CD8-positive, alpha-beta memory T cell (primary cell): ENCODE measurements at places on chromosomes 6 and 20.
A peak's percentile ranks its signal among the peaks of the same experiment; 100 is the strongest.

DNA sequence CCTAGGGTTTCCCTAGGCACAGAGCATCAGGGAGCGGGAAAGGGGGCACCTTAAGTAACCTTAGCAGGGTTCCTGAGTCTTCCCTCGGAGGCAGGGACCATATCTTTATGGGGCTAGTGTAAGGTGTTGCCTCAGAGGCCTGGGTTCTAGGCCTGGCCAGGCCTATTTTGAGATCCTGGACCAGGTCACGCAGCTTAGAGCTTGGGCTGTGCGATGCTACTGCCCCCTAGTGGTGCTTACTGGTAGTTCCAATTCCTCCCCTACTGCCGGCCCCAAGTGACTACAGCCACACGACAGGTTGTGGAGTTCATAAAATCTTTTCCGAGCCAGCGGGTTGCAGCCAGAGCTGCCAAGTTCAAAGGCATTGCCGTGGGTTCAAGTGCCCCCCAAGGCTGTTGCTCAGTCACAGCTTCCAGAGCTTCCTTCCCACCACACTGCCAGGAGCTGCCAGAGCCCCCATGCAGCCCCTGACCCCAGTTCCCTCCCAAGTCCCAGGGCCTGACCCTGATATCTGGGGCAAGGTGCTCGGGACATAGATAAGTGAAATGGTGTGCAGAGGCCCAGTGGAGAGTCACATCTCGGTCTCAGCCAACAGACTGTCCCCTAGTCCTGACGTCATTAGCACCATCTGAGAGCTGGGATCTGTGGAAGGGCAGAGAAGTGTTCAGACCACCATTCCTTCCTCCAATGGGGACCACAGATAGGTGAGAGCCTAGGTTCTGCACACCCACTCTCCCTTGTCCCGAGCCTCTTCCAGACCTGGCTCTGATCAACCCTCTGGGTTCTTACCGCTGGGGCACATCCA lies 3.3 kb downstream of the LRRC73 start:
- peak; percentile 73 for DNase-seq

GRCh38 chr6:151147118-151147832 lies 92.5 kb upstream of the AKAP12 start:
- no peak for DNase-seq

DNA sequence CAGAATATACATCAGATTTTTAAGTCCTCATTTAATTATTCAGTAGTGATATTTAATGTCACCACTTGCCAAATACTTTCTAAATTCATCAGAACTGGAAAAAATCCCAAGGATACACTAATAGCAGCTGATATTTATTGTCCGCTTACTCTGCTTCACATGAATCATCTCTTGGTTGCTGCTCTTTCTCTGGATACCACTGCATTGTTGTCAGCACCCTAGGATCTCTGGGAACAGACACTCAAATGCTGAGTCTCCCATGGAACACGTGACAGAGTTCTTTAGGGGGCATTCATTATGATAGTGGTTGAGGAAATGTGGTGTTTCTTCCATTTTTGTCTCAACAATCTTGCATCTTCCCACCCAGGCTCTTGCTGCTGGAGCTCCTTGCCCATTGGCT lies 318.0 kb downstream of the RFPL4B start:
- DNase-seq = no peak

DNA sequence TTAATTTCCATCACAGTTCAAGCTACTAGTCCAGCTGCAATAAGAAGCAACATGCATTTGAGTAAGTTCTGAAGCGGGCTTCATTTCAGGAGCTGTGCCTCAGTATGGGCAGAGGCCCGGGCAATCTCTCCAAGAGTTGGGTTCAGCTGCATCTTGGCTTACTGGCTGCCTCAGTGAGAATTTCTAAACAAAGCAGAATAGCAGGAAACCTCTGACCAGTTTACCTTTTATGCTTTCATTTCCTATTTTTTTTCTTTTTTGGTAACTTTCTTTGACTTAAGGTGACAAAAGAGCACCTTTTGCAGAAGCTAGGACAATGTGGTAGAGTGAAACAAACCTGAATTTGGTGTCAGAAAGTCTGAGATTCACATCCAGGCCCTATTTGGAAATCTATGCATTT lies 51.0 kb upstream of the FBXO30 start:
- DNase-seq = no peak

DNA sequence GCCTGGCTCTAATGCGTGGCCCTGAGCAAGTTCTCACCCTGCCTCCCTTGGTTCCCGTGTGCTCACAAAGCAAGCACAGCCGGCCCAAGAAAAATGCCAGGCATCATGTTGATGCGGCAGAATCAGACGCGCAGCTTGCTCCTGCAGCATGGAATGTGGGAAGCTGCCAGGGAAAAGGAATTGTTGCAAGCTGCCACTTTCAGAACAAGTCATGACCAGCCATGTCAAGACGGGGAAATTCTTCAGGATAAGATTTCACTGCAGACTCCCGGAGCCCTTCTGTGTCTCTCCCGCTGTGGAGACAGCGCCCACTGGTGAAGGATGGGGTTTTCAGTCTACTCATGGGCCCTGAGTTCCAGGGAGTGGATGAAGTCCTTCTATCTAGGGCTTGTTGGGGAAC lies 4.6 kb downstream of the DACT2 start:
- DNase-seq = no peak

GRCh38 chr20:4585758-4586157 lies 136.0 kb upstream of the PRND start:
- no peak for DNase-seq

DNA sequence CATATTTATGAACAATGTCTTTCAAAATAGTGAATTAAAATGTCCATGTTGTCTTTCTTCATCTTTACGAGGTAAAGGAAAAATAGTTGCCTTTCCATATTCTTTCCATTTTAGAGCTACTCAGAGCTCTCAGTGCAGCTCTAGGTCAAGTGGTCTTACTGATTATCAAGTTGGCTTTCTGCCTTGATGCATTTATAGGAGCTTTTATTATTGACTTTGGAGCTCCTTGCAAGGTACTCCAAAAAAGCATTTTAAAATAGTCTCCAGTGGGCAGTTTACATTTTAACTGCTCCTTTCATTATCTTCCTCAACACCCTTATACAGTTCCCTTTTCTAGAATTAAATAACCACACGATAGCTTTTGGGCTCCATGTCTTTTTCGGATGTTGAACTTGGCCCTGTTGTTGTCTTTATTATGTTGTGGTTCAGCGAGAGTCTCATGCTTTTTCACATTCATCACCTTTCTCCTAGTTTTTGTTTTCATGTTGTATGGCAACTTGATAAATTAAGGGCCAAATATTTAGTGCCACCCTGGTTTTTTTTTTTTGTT lies 122.9 kb downstream of the CLIC5 start:
- DNase-seq = no peak

- DNase-seq = no peak
Observed at GRCh38 chr20:59660471-59660870, 56.1 kb downstream of the PHACTR3 start.

- no peak for DNase-seq
Observed at GRCh38 chr20:58847463-58847862, 3.2 kb downstream of the GNAS-AS1 start.

- no peak for DNase-seq
Observed at GRCh38 chr20:57257701-57258453, 8.6 kb downstream of the BMP7 start.

- DNase-seq = no peak
Observed at GRCh38 chr6:157946865-157947532, 34.7 kb upstream of the SYNJ2 start.

- no peak for DNase-seq
Observed at GRCh38 chr6:98986071-98986615, 38.4 kb upstream of the FBXL4 start.

DNA sequence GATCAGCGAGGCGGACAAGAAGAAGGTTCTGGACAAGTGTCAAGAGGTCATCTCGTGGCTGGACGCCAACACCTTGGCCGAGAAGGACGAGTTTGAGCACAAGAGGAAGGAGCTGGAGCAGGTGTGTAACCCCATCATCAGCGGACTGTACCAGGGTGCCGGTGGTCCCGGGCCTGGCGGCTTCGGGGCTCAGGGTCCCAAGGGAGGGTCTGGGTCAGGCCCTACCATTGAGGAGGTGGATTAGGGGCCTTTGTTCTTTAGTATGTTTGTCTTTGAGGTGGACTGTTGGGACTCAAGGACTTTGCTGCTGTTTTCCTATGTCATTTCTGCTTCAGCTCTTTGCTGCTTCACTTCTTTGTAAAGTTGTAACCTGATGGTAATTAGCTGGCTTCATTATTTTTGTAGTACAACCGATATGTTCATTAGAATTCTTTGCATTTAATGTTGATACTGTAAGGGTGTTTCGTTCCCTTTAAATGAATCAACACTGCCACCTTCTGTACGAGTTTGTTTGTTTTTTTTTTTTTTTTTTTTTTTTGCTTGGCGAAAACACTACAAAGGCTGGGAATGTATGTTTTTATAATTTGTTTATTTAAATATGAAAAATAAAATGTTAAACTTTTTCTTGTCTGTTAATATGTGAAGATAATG lies 2.2 kb downstream of the HSPA1B start:
- DNase-seq = no peak

- DNase-seq = no peak
Observed at GRCh38 chr6:150200428-150201100, 57.7 kb downstream of the PPP1R14C start.

- no peak for DNase-seq
Observed at GRCh38 chr20:53838311-53838868, 232.0 kb downstream of the BCAS1 start.

DNA sequence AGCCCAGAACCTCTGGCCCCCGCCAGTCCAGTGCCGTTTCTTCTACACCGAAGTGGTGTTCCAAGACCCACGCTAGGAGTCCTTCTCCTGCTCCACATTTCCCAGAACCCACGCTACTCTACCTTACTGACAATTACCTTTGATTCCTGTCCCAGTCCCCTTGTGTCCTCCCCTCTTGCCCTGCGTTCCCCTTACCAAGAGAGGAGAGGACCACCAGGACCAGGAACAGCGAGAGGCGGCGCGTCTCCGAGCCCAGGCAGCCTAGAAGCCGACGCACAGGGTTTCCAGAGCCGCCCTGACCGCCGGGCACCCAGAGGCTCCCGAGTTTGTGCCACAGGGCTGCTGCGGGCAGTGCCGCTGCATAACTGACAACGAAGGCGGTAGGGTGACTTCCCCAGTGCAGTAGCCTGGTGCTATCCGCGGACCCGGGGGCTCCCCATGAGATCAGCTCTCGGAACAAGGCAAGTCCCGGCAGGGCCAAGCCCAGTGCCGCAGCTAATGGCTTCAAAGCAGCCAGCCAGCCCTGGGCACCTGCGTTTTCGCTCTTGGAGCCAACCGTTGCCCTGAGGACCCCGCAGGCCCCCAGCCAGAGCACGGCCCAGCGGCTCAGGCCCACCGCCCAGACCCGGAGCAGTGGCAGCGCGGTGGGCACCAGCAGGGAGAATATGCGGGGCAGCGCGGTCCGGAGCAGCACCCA lies 512 bp downstream of the TAP1 start:
- DNase-seq = peak; percentile 62
